ENCODE measurements at places on chromosomes 4 and X.

- no peak for DNase-seq
These were observed 43.2 kb downstream of the MANBA start for GRCh38 chr4:102717448-102718092.

- no peak for DNase-seq
These were observed 50.6 kb downstream of the PPARGC1A start for GRCh38 chr4:23839279-23839678.

DNA sequence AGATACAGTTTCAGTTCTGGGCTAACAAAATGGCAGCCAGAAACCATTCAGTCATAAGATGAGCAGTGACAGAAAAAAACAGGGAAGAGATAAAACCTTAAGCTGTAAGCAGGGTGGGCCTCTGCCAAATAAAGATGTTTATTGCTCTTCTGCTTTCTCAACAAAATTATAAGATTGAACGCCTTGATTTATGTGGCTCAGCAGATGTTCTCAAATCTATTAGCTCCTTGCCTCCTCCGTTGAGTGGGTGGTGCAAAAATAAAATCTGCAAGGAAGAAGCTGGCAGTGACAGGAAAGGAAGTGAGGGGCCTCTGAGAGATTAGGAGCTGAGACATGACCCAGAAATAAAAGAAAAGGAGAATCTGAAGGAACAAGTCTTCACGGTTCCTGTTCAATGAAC lies 206.6 kb downstream of the PTTG2 start:
- no peak for DNase-seq

DNA sequence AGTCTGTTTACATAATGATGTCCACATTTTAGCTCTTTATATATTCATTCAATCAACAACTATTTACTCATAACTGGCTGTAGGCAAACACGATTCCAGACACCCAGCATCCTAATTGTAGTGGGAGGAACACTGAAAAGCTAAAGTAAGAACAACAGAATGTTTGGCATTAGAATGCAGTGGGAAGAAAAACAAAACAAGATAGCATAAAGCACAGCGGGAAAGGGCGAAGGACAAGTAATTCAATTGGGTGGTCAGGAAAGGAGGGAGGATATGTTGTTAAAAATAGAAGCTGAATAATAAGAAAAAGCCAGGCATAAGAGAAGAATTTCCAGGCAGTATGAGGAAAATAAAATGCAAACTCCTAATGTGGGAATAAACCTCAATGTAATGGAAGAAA lies 189.5 kb upstream of the FAT4 start:
- DNase-seq, result no peak

DNA sequence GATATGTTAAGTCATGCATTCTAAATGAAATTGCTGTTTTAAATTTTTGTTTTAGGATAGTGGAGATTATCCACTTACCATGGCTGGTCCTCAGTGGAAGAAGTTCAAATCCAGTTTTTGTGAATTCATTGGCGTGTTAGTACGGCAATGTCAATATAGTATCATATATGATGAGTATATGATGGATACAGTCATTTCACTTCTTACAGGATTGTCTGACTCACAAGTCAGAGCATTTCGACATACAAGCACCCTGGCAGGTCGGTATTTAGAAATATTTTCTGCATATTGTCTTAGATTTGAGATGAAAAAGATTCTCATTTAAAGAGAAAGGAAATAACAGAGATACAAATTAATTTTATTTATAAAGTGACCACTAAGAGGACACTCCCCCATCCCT lies 83.6 kb downstream of the STAG2 start:
- no peak for DNase-seq

DNA sequence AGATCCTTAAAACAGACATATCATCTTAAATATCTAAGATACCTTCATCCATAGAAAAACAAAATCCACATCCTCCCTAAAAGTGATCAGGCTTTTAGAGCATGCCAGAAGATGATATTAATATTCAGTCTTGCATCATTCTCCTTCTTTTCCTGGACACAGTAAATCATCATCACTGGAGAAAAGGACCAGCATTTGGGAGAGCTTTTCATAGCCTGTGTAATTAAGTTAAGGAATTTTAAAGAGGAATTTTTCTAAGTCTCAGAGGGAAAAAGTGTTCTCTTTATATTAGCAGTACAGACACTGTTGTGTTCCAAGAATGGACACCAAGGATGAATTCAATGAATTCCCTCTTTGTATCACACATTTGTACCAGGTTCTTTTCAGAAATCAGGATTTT lies 696 bp downstream of the SCRG1 start:
- no peak for DNase-seq

GRCh38 chrX:26927419-26927818 lies 535.7 kb downstream of the PPP4R3C start:
- no peak for DNase-seq

DNA sequence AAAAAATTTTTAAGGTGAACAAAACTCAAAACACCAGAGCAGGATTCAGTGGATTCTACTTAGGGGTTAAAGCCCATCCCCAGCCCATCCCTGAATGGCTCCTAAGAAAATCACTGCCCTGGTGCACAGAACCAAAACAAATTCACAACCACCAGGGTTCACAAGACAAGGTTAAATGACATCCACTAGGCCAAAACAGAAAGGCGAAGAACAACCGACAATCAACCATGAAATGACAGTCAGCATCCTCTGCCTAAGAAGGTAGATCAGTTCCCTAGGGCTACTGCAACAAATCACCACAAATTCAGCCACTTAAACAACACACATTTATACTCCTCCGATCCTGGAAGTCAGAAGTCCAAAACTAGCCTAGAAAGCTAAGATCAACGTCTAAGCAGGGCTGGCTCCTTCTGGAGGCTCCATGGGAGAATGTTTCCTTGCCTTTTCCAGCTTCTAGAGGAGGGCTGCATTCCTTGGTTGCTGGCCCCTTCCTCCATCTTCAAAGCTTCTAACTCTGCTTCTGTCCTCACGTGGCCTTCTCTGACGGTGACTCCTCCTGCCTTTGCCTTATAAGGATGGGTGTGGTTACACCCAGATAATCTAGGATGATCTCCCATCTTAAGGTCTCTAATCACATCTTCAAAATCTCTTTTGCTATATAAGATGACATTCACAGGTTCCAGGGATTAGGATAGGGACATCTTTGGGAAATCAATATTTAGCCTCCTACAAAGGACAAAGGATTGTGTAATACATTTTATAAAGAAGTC lies 1.8 kb downstream of the CCNQ start:
- no peak for DNase-seq

DNA sequence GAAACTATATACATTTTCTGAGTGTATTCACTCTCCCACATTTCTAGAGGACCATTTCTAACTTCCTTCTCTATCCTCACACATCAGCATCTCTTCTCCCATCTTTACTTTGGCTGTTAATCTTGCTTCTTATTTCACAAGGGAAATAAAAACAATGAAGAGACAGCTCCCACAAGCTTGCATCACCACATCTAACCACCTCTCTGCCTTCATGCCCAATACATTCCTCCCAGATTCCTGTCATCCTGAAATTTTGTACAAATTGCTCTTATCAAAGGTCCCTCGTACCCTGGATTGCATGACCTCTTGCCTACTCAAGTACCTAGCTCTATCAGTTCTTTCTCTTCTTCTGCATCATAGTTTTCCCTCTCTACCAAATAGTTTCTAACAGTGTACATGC lies 215.2 kb downstream of the ANTXR2 start:
- DNase-seq, result no peak

- DNase-seq, result no peak
These were observed 242.3 kb downstream of the RPA4 start for GRCh38 chrX:97126020-97126419.

GRCh38 chr4:140135529-140136088 lies 18.4 kb downstream of the MAML3 start:
- DNase-seq, result peak; percentile 65

DNA sequence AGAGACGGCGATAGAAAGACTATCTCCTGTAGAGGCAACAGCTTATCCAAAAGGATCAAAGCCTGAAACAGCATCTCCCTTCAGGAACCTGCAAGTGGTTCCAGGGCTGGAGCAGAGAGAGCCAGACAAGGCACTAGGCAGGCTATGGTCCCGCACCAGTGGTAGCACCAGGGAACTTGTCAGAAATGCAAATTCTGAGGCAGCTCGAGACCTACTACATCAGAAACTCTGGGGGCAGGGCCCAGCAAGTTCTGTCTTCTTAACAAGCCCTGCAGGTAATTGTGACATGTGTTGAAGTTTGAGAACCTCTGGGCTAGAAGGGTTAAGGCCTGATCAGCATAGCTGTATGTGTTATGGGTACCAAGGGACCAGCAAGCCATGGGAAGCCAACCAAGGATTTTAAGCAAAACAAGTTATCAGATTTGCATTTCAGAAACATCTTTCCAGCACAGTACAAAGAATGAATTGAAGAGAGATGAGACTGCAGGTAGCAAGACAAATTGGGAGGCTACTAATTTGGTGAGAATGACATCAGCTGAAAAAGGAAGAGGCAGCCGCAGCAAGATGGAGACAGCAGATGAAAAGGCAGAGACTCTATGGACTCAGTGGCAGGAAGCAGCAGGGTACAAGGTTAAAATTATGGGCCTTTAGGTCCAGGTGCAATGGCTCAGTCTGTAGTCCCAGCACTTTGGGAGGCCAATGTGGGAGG lies 139.7 kb downstream of the TSPAN5 start:
- no peak for DNase-seq

DNA sequence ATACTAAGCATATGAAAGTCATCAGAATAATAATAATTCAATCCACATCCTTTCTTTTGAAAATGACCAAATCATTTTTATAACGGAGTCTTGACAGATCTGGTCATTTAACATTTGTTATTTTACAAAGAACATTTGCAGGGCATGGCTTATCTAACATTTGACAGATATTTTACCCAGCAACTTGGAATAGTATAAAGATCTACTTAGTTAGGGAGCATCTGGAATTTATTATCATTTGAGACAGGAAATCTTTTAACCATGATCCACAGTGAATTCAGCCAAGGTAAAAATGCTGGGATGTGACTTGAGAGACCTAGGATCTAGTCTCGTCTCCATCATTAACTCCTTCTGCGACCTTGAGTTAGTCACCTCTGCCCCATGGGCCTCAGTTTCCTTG lies 22.4 kb downstream of the STARD8 start:
- DNase-seq, result no peak

DNA sequence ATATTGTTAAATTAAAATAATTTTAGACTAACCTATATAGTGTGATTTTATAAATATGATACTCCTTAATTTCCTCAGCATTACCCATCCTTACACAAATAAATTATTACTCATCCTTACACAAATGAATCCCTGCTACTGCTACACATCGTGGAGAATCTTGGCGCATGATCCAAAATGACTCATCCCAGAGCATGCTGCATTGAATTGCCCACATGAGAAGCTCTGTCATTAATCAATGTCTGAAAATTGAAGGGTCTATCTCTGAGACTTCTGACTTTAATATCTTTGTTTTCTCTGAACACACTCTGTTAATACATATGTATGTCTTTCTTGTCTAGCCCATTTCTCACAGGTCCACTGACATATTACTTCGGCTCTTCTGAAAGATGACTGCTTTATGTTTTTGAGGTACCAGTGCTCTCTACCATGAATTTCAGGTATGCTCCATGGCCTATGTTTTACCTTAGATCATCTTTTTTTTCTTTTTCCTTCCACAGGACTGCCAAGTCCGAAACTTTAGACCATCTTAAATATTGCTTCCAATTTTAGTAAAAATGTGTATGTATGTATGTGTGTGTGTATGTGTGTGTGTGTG lies 15.7 kb upstream of the DUSP21 start:
- peak; percentile 36 for DNase-seq

GRCh38 chr4:6179362-6179761 lies 21.0 kb downstream of the JAKMIP1 start:
- no peak for DNase-seq

GRCh38 chr4:108169664-108170063 lies 932 bp upstream of the LEF1 start:
- DNase-seq, result no peak

DNA sequence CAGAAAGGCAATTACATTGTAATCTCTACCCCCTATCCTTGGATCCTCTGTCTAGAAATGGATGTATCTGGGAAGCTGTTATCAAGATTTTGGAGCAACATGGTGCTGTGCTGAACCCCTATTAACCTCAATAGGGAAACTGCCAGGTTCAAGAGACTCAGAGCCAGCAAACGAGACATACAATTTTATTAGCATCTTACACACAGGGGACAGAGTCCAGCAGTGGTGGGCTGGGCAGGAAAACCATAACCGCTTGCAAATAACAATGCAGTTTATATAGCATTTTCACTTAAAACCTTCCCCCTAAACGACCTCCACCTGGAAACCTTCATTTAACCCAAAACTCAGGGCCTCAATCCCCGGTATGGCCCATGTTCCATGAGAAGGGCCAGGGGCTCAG lies 79.5 kb downstream of the SYTL5 start:
- DNase-seq, result no peak

- no peak for DNase-seq
These were observed 95.8 kb upstream of the TENM3 start for GRCh38 chr4:182147391-182147790.

DNA sequence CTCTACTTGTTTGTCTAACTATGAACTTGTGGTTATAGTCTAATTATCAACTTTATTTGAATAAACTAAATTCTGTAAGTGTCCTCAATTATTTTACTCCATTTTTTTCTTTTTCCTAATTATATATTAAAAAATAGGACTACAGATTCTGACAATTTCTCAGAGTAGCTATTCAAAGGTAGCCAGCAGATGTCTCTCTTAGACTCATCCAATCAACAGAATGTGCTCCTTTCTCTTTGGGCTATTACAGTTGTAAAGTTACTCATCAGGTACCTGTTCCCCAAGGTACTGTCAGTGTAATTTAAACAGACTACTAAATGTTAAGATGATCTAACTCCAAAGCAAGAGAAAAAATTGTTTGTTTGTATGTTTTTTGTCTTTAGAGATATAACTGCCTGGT lies 248.6 kb downstream of the PCDH18 start:
- DNase-seq, result no peak

DNA sequence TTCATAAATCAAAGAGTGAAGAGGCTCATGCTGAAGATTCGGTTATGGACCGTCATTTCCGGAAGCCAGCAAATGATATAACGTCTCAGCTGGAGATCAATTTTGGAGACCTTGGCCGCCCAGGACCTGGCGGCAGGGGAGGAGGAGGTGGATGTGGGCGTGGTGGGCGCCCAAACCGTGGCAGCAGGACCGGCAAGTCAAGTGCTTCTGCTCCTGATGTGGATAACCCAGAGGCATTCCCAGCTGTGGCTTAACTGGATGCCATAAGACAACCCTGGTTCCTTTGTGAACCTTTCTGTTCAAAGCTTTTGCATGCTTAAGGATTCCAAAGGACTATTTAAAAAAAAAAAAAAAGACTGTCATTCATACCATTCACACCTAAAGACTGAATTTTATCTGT lies 44.0 kb upstream of the EFNB1 start:
- DNase-seq, result no peak

GRCh38 chr4:64384237-64385203 lies 24.7 kb downstream of the TECRL start:
- no peak for DNase-seq

All from HFF-Myc (cell line).